Neural crest cell (in vitro differentiated cells): ENCODE measurements at places on chromosomes 2 and 18.

GRCh38 chr2:106068451-106068850 is 125.7 kb downstream of the UXS1 start:
- DNase-seq: no peak

DNA sequence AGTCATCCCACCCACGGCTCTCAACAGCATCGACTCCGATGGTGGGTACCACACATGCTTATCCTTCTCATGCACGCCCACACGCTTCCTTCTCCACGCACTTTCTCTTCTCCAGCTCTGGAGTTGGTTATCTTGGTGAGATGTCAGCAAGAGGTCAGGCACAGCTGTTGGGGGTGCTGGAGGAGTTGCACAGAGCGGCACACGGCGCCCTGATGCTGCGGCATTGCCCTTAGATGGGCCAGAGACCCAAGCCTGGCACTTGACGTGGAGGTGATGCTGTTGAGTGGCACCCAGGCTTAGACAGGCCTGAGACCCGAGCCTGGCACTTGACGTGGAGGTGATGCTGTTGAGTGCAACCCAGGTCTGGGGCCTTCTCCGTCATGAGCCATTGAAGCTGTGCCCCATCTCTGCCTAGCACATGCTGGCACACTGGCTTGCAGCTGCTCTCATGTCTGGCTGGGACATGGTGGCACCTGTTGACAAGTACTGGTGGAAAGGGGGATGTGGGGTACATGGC is 83.2 kb downstream of the DGKD start:
- no peak for DNase-seq

DNA sequence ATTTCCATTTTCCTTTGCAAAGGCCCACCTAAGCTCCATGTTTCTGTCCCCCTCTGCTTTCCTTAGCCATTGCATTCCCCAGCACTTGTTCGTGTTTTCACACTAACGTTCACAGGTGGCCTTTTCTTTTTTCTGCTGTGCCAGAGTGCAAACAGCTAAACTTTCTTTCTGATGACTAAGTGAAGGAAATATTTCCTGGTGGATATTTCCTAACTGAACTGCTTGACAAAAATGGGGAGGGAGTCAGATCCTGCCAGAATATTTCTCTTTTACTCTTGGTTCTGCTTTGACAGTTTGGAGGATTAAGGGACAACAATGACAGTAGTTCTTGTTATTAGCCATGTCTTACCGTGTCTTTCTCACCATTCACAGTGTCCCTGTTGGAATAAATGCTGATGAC is 344.0 kb downstream of the ARHGAP15 start:
- DNase-seq: no peak

- DNase-seq: peak; percentile 7
These were observed 1.1 kb upstream of the LIPG start for GRCh38 chr18:49560624-49561288.

DNA sequence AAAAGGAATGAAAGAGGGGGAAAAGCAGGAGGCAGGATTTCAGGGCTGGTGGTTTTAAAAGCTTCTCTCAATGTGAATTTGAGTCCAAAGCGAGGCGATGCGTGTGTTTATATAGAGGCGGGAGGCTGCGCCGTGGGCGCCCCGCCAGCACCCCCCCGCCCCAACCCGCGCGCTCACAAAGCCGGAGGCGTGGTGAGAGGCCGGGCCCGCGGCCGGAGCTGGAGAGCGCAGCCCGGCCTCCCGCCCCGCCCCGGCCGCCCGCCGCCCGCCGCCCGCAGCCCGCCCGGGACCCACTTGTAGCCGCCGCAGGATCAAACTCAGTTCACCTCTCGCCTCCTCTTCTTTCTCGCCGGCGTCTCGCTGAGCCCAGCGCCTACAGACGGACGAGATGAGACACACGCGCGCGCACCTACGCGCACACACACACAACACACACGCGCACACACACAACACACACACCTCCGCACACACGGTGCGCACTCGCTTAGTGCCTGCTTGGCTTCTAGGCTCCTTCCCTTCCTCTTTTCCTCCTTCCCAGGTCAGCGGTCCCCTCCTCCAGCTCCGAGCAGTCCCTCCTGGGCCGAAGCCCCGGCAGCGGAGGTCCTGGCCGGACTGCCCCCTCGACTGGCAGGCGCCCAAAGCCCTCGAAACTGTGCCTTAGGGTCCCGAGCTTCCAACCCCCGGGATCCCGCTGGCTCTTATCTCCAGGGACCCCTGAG is 1.3 kb upstream of the CYP26B1 start:
- DNase-seq: no peak

GRCh38 chr2:149330127-149331022 is at the start of gene LYPD6:
Gene LYPD6 (plus strand): TSS chr2:149330587. CDS start chr2:149437709, 107,122 bp downstream.
- peak; percentile 60 for DNase-seq

- no peak for DNase-seq
These were observed 18.1 kb upstream of the RPE start for GRCh38 chr2:209984291-209984690.

GRCh38 chr2:130826821-130827501 is 9.8 kb upstream of the ARHGEF4 start:
- DNase-seq: peak; percentile 27

DNA sequence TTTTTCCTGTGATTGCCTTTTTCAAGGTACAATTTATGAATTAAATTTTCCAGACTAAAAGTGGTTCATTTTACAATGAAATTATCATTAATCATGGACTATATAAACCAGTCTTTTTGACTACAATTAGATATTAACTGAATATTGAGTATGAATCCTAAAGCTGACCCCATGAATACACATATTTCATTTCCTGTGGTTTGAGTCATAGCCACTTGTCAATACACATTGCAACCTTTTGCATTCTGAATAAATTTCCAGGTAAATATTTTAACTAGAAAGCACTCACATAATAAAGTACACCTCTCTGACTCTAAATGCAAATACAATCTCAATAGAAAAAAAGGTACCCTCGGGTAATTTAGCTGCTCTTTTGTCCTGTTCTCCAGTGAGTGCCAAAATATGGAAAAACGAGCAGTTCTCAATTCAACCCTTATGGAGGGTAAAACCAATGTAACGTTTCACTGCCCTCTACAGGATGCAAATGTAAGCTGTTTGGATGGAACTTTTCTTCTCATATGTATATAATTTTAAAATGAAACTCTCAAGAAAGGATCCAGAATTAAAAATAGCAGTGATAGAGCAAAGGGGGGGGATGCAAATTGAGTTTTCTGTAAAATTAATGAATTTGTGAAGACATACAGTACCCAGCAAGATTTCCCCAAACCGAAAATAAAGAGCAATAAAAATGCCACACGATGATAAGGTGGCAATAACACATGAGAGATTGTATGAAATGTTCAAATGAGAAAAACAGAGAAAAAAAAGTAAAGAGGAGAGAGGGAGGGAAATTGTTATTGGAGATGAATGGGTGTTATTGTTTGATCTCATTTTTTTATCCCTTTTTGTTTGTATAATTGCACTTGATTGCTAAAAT is 1795.7 kb upstream of the PIK3C3 start:
- no peak for DNase-seq

- DNase-seq: no peak
These were observed 207.0 kb upstream of the COL3A1 start for GRCh38 chr2:188767176-188767575.

DNA sequence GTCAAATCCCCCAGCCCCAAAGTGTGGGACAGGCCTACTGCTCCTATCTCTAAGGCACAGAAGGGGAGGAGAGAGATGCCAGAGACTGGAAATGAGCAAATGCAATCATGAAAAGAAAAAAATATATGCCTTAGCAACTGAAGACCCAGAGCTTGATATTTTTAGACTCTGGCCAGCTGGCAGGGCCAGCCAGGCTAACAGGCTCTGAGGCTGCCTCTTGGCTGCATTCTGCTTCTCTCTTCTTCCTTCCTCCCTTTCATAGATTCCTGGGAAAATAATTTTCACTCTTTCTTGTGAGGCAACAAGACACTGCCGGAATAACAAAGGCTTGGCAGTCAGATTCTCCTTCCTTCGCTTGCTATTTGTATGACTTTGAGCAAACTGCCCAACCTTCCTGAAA is 209.1 kb downstream of the RAD51AP2 start:
- DNase-seq: no peak

DNA sequence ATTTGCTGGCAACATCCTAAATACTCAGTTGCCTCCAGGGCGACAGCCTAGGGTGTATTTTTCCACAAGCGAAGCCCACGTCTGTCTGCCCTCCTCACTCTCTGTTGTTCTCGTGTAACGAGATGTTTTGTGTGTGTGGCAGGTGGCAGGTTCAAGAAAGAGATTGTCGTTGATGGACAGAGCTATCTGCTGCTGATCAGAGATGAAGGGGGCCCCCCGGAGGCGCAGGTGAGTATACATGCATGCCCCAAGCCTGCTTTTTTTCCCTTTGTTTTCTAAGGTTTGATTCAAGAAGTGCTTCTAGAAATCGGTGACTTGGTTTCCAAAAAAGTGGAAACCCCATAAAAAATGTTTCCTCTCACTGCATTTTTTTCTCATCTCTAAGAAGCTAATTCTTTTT is 247.0 kb downstream of the AGAP1 start:
- DNase-seq: no peak

DNA sequence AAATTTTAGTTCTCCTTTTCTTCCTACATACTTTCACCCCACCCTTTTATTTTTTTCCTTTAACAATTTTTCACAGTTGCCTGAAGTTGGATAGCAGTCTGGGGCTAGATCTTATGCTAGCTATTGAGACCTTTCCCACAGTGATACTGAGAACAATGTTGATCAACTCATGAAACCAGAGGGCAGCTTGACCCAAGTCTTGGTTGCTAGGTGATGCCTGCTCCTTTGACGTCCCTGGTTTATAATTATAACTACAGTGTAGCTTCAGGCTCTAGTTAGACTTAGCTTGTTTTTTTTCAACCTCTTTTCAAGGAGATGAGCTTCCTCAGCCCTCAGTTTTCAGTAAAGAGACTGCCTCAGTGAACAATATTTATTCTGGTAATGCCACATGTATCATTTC is 648.5 kb downstream of the IRS1 start:
- no peak for DNase-seq

- DNase-seq: no peak
These were observed 11.9 kb downstream of the OTOF start for GRCh38 chr2:26465981-26466471.

- DNase-seq: no peak
These were observed 15.8 kb upstream of the HES6 start for GRCh38 chr2:238255636-238256035.

DNA sequence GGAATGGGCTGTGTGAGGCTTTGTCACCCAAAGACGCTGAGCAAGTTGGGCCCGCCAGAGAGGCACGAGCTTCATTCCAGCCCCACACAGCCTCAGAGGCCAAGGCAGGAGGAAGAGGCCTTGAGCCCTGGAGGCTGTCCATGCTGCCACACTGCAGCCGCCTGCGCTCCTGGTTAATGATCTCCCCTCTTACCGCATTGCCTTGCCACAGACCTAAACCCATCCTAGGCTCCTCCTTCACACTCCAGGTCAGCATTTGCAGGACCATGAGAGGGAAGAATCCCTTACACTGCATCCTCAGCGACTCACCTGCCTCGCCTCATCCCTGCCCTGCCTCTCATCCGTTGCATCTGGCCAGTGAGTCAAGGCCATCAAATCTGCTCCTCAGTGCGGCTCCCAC is 24.6 kb downstream of the KIF3C start:
- DNase-seq: no peak

DNA sequence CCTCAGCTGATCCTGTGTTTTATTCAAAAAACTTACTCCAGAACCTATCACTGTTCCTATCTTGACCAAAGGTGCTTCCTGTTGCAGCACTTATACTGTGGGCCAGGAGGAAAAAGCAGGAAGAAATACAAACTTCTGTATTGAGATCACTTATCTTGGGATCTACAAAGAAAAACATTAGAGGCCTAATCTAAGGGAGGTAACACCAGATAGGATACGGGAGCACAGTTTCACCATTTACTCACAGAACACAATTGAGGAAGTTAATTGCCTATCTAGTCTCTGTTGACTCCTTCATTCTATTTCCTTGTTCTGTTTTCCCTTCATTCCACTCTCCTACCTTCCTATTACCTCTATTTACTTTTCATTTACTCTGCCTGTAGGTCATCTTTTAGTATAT is 287.2 kb upstream of the LINC00305 start:
- DNase-seq: no peak

GRCh38 chr2:102139851-102140250 is 2.7 kb upstream of the IL1R1 start:
- no peak for DNase-seq

- no peak for DNase-seq
These were observed 132.6 kb downstream of the MAP4K4 start for GRCh38 chr2:101830146-101830545.

DNA sequence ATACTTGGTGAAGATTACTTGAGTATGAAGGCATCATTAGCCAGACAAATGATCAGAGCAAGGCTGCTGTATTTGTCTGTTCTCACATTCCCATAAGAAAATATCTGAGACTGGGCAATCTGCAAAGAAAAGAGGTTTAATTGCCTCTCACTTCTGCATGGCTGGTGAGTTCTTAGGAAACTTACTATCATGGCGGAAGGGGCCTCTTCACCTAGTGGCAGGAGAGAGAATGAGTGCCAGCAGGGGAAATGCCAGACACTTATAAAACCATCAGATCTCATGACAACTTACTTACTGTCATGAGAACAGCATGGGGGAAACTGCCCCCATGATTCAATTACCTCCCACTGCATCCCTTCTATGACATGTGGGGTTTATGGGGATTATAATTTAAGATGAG is 452.3 kb downstream of the GALR1 start:
- DNase-seq: no peak

- no peak for DNase-seq
These were observed 87.2 kb upstream of the POU3F3 start for GRCh38 chr2:104766683-104767082.

DNA sequence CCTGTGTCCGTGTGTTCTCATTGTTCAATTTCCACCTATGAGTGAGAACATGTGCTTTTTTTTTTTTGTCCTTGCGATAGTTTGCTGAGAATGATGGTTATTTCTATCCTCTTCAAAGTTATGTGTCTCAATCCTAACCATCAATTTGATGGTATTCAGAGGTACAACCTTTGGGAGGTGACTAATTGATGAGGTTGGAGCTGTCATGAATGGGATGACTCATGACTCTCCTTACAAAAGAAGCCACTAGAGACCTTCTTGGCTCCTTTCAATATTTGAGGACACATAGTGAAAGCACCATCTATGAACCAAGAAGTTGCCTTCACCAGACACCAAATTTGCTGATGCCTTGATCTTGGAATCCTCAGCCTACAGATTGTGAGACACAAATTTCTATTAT is 677.1 kb upstream of the DDX18 start:
- DNase-seq: no peak

DNA sequence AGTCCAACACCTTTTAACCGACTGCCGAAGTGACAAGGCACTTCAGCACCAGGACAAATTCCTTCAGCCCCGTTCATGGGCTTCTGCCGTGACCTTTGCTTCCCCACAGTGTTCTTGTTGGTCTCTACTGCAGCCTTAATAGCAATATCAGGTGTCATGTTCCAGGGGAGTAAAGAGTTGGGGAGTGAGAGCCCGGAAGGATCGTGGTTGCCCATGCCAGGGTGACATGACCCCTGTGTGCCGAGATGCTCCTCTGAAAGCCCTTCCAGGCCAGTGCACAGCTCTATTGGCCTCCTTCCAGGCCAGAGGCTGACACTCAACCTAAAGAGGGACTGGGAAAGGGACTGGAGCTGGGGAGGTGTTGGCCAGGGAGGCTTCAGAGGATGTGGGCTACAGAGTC is 279.2 kb downstream of the CYRIA start:
- no peak for DNase-seq

GRCh38 chr18:29459972-29460371 is 1283.0 kb upstream of the CDH2 start:
- DNase-seq: no peak

- no peak for DNase-seq
These were observed 13.8 kb upstream of the GIGYF2 start for GRCh38 chr2:232683368-232683767.

GRCh38 chr2:33272001-33272400 is 204.4 kb upstream of the RASGRP3 start:
- no peak for DNase-seq

- DNase-seq: no peak
These were observed 812.6 kb upstream of the LRATD1 start for GRCh38 chr2:13819896-13820295.
